Nephron progenitor cell (in vitro differentiated cells): ENCODE measurements at places on chromosomes 2 and 18.

DNA sequence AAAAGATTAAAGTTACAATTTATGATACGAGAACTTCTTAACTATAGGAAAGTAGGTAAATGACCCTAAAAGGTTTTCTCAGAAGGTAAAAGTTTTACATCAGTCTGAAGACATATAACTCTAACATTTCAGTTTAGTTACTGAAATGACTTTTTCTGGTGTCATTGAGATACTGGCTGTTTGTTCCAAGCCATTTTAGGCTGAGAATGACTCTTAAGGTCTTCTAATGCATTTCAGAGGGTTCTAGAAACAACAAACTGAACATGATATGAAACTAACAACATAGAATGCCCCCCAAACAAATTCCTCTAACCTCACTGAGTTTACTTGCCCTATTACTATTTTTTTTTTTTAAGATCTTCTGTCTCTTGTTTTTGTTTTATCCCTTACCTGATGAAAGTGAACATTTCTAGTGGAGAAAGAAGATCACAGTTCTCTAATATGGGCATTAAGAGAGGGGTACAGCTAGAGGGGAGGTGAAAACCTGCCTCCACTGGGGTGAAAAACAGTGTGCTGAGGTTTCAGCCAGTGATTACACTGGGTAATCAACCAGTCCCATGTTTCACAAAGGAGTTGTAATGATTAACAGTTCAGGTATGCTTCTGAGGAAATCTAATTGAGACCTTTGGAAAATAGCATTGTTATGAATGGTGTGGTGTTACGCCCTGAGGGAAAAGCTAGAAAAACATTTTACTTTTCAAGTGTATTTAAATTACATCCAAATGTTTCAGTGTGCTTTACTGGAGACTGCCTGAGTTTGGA is 11.2 kb downstream of the NABP1 start:
- DNase-seq: no peak

DNA sequence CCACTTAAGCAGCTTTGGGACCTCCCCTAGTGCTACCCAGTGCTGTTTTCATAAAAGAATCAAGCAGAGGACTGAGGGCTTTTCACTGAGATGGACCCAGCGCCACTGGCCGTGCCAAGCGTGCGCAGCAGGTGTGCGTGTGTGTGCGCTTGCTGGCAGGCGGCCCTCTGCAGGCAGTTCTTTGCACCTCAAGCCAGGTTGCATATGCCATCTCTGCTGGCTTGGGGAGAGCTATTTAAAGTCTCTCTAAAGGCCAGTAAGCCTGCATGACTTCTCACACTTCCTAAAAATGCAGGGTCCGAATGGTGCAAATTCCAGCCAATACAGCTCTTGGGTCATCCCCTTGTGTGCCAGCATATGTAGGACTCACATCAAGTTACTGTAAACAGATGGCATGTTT is 255.5 kb downstream of the RNF152 start:
- DNase-seq: peak; percentile 20

- DNase-seq: no peak
Measured at GRCh38 chr2:53939656-53940055, 31.1 kb downstream of the PSME4 start.

DNA sequence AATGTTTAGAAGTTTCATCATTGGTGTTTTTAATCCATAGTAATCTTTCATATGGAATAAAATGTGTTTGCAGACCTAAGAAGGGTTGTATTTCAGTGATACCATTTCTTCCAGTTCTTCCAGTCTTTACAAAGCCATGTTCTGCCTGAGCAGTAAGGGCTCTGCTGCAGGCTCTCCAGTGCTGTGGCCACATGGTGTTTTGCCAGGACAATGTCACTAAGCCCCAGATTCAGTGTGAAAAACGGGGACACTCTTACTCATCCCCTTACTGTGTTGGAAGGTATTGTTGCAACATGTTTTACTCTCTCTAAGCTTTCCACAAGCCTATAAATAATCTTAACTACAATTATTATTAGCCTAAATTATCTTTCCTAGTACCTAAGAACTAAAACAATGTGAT is 481.4 kb upstream of the CDH7 start:
- DNase-seq: no peak

- DNase-seq: no peak
Measured at GRCh38 chr18:66078925-66079800, 328.4 kb downstream of the CDH7 start.

DNA sequence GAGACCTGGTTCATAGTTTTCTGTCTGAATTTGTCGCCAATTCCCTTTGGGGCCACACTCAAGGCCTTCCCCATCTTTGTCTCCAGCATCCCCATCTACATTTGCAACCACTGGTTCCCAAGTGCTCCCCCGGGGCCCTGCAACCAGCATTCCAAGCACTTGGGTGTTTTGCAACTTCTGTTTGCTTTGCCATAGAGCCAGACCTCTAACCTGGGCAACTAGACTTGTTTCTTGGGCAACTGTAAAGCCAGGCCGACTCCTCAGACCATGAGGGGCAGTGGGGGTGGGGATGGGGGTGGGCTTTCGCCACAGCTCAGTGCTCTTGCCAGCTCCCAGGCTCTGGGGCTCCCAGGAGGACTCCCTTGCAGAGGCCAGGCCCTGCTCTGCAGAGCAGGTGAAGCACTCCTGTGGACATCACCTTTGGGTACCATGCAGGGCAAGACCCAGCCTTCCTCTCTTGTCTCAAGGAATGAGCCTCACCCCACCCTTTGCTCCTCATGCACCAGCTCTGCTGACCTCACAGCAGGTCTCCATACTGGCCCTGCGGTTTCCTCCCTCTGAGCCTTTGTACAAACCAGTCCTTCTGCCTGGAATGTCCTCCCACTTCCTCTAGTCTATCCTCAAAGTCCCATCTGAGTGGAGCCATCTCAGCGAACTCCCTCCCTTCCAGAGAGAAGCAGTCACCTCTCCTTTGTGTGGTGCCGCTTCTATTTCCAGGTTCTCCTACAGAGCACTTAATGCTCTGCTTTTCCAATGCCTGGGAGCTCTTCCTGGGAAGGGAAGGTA is 126.7 kb upstream of the MYCN start:
- no peak for DNase-seq

GRCh38 chr2:46876741-46877384 is 38.7 kb downstream of the MCFD2 start:
- no peak for DNase-seq

- DNase-seq: no peak
Measured at GRCh38 chr2:84424152-84424551, 34.9 kb downstream of the SUCLG1 start.

- peak; percentile 71 for DNase-seq
Measured at GRCh38 chr18:26863122-26863879, 2.2 kb downstream of the AQP4 start.

- DNase-seq: no peak
Measured at GRCh38 chr18:7438646-7439045, 128.5 kb upstream of the PTPRM start.

DNA sequence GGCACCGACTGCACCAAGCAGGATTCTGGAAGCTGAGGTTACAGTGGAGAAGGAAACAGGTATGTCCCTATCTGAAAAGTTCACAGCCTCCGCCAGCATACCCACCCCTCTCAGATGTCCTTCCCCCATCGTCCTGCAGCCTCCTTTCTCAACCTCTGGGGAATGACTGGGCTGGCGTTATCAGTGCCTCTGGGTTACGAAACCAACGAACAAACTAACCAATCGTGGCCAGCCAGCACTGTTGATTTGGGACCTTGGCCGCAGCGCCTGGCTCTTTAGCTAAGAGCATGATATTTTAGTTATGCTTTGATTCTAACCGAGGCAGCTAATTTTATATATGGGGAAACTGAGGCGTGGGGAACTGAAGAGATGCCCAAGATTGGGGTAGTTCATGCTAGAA is 233.0 kb downstream of the TFCP2L1 start:
- DNase-seq: no peak
